ENCODE measurements at places on chromosomes 11 and 22. TPM values are rescaled to one million over a fixed set of nuclear protein-coding genes. Genes with fewer than 3 reads are reported as not detected.

ELFN2 gene
- total RNA-seq, result not detected

SLC22A8 gene
- total RNA-seq, result not detected

ANKK1 gene
- total RNA-seq, result not detected

DNA sequence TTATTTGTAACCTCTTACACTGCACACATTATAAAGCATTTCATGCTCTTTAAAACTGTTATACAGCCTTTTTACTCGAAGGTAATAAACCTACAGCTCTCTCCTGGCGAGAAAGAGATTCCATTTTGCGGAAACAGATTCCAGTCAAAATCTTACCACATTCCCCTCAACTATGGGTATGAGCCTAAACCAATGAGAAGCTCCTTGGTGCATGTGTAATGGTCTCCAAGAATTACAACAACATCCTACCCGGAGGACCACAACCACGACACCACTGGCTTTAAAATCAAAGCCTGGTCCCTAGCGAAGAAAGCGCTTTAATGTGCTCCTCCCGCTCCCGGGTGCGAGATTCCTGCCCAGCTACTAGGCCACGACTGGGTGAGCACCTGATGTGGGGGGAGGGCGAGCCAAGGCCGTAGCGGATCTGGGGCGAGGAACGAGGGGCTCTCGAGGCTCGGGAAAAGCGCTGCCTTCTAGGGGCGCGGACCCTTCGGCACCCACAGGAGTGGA is 821 bp downstream of the CELF1 start:
- DNase-seq, result no peak
- H3K27me3 ChIP-seq, result no peaks in the 10 kb centered on the region
- no peaks in the 10 kb centered on the region for H3K36me3 ChIP-seq
- peak overlapping the region; percentile 84 for H3K4me3 ChIP-seq
- H3K4me1 ChIP-seq, result no peaks in the 10 kb centered on the region

VPS11 gene
- total RNA-seq, result 23.4 TPM

- H3K4me1 ChIP-seq, result no peaks in the 10 kb centered on the region
- no peaks in the 10 kb centered on the region for H3K27me3 ChIP-seq
- no peak for DNase-seq
- H3K27ac ChIP-seq, result no peak overlapping the region
- H3K36me3 ChIP-seq, result peaks cover 67% of the 10 kb centered on the region
Measured at GRCh38 chr22:30008401-30008800, 71.9 kb upstream of the HORMAD2 start.

DNA sequence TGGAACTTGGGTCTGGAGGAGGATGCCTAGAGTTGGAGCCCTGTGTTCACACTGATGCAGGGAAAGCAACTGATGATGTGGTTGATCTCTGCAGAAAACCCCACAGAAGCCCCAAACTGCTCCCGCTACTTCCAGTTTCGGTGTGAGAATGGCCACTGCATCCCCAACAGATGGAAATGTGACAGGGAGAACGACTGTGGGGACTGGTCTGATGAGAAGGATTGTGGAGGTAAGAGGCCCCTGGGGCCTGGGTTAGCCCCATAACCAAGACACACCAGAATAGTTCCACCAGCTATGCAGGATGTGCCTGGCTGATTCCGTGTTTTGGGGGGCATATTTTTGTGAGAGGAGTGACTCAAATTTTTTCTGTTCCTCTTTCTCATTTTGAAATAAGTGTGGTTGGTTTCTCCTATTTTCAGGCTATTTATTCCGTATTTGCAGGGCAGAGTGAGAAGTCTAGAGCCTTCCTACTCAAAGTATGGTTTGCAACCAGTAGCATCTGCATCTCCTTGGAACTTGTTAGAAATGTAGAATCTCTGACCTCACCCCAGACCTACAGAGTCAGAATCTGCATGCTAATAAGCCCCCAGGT is 137.3 kb upstream of the SORL1-AS1 start:
- no peak overlapping the region for H3K27ac ChIP-seq
- H3K4me1 ChIP-seq, result no peaks in the 10 kb centered on the region
- H3K4me3 ChIP-seq, result no peak overlapping the region
- no peak for DNase-seq
- no peaks in the 10 kb centered on the region for H3K27me3 ChIP-seq

CDON gene
- 33.0 TPM for total RNA-seq

DNA sequence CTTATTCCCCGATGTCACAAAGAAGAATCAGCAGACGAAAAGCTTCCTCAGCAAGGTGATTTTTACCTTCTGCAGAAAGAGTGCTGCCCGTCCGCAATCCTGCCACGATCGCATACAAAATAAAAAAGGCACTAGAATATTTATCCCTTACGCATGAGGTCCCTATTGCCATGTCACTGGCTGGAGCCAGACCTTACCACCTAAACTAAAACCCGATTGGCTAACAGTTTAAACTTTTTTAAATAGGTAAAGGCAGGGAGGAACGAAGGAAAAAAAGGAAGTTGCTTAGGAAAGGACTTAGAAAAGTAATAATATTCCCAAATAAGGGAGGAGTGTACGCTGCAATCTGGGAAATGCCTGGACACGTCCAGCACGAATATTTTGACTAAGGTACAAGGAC is 21.2 kb upstream of the ALDH3B2 start:
- no peaks in the 10 kb centered on the region for H3K4me1 ChIP-seq
- no peak overlapping the region for H3K4me3 ChIP-seq
- H3K27me3 ChIP-seq, result no peaks in the 10 kb centered on the region
- H3K36me3 ChIP-seq, result no peaks in the 10 kb centered on the region

MFNG gene
- 101 TPM for total RNA-seq

DNA sequence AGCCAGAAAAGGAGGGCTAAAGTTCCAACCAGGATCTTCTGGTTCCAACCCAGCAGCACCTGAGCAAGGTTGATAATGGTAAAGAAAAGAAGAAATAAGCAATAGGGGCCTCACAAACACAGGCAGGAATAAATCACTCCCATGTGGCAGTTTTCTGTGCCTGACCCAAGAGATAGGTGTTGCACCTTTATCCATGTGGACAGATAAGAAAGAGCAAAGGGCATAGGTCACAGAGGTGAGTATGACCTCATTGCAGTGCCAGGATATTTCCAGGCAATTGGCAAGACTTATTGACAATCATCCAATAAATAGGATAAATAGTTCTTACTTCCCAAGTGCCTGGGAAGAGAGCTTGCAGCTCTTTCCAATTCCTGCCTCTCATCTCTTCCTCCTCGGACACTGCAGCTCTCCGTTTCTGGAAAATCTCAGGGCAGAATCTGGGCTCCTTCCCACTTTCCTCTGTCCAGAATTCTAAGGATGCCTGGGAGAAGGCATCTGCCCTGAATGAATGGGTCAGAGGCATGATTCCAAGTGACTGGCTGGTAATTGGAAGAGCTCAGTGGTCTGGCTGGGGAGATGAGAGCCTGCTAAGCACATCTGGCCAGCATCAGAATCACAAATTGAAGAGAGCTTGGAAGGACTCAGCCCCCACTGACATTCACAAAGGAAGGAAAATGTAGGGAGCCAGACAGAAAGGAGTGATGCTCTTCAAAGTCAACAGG is 14.5 kb upstream of the LRRC55 start:
- no peak overlapping the region for H3K4me3 ChIP-seq
- no peaks in the 10 kb centered on the region for H3K4me1 ChIP-seq
- no peak overlapping the region for H3K27ac ChIP-seq
- H3K36me3 ChIP-seq, result no peaks in the 10 kb centered on the region

Data from ascending aorta (tissue), 2 donors.